Stimulated activated CD4-positive, alpha-beta T cell treated with anti-CD3 and anti-CD28 coated beads, Interleukin-1b, Interleukin-23, amount 100 ng/mL, for 1 hour (primary cell): ENCODE measurements at places on chromosomes 1 and 21.

- no peak for DNase-seq
Observed at GRCh38 chr21:42384989-42385388, 10.9 kb downstream of the TMPRSS3 start.

DNA sequence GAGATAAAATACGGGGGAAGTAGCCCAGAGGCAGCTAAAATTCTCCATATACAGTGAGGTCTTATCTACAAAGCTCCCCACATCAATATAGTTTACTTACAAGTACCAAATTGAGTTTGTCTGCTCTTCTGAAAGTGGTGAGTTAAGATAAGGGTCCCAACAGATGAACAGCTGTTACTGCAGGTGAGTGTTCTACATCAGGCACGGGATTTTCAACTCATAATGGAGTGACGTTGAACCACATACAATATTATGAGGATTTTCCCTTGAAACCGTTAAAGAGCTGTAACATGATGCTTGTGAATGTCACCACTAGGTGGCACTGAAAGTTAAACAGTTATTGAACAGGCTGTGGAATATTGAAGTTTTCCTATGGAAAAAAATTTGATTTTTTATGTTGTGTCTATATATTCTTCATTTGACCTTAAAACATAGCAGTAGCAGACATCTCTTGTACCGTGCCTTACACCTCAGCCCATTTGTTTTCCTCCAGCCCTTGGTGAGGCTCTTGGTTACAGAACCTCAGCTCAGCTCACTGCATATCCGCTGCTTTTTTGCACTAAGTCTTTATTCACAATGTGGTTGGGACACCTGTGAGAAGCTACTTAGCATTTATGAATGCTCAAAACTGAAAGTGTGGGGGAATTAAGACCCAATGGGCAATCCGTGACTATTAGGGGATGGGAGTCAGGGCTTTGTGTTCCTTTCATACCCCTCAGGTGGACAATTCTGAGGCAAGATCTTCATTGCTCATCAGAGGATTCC is 23.2 kb downstream of the CD1D start:
- no peak for DNase-seq

DNA sequence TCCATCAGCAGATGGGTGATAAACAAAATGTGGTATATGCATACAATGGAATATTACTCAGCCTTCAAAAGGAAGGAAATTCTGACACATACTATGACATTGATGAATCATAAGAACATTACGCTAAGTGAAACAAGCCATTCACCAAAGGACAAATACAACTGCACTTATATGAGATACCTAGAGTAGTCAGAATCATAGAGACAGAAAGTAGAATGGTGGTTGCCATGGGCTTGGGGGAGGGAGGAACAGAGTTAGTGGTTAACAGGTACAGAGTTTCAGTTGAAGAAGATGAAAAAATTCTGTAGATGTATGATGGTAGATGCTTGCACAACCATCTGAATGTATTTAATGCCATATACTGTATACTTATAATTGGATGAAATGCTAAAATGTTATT is 39.1 kb upstream of the KCNK2 start:
- no peak for DNase-seq

DNA sequence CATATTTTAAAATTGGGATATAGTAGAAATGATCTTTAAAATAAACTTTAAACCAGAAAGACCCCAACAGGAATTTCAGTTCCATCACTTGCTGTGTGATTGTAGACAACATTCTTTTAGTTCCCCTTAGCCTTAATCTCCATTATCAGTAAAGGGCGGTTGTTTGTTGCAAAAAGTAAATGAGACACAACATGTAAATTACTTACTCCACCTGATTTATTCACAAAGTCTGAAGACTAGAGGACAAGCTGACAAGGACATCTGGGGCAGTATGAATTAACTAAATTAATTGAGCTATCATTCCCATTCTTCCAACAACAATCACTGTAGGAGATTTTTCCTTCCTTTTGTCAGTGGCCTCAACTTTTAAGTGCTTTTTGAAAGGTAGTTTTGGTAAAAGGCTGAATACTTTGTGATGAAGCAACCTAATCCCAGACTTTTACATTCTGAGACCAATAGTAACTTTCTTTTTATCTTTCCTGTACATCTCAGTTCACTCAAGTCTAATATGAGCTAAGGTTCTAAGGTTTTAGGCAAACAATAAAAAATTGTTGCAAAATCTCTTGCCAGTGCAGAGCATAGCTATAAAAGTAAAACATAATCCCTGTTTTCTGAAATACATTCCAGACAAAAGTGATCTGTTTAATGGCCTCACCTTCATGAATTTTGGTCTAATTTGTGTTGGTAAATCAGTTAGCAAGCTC is 6.2 kb downstream of the SLC19A2 start:
- no peak for DNase-seq

- DNase-seq = peak; percentile 60
Observed at GRCh38 chr1:155255243-155256007, at the start of gene ENTREP3. TSS of gene ENTREP3 (minus strand) at chr1:155255483. CDS start at chr1:155254877, 606 bp downstream.

DNA sequence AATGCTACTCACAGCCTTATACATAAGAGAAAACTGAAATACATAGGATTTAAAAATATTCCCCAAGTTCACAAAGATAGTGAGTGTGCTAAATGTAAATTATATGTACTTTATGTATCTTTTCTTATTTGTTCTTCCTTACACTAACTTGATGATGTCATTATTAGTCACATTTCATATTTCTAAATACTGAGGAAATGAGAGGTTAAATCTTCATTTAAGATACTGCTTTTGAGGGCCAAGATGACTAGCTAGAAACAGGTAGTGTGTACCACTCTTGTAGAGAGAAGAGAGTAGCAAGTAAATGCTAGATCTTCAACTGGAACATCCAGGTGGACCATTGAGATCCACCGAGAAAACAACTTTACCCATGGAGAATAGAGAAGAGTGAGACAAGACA is 29.8 kb downstream of the PYHIN1 start:
- DNase-seq = no peak

DNA sequence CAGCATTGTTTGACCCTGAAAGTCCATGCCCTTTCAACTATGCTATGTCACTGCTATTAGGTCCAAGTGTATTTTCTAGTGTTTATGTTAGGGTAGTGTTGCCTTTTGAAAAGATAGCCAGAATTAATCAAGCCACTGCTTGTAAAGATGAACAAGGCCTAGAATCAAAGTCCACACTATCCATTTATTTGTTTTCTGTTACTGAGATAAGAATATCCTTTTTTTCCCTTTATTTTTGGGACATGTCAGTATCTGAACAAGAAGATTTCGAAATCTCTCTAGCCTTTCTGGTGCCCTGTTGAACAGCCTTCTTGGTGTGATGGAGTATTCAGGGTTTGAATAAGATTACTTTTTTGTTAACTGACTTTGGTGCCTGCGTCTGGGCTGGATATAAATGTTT is 16.7 kb downstream of the UBAP2L start:
- DNase-seq = no peak

DNA sequence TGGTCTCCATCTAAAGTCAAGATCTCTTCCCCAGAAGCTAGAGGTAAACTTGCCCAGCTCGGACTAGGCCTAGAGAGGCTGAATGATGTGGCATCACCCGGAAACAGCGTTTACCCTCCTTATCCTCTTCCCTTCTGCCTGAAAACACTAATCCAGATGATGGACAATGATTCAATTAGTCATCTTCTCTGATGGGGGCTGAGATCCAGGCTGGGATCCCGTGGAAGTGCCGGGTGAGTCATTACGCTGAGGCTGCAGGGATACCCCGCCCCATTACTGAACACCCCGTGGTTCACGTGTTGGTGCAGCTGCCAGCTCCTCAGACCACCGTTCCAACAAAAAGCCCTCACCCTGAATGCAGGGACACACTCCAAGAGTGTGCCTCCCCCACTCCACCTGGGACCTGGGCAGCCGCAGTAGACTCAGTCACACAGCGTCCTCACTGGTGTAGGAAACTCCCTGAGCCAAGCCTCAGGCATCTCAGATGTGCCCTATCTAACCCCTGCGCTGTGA is 2.0 kb downstream of the S100A6 start:
- DNase-seq = no peak

- no peak for DNase-seq
Observed at GRCh38 chr1:30788580-30789387, 31.2 kb upstream of the LAPTM5 start.

GRCh38 chr1:37177230-37177864 is 143.0 kb upstream of the GRIK3 start:
- DNase-seq = no peak
